KBM-7 (cell line): ENCODE measurements at places on chromosomes 12 and 14.

- no peak for DNase-seq
Observed at GRCh38 chr14:89853936-89854693, 100.4 kb downstream of the EFCAB11 start.

DNA sequence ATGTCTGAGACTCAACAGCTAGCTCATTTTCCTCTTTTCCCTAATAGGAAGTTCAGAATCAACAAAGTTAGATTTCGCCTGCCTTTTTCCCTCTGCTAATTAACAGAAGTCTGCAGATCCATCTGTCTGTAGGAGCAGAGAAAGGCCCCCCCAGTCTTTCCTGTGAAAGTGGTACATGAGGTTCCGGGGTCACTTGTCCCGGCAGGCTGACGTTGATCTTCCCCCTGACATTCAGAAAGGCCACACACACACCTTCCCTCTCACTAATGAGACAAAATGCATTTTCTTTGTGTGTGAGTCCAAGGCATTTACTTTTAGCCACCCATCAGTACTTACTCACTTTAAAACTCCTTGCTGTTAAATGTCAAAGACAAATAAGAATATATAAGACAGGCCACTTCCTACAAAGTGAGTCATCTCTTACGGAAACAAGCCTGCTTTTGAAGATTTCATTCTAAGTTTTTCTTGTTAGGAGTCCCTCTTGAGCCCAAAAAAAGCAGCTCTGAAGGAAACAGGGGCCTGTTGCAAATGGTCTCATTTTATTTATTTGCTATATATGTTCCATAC, 138.7 kb downstream of the TTC7B start:
- DNase-seq = no peak

DNA sequence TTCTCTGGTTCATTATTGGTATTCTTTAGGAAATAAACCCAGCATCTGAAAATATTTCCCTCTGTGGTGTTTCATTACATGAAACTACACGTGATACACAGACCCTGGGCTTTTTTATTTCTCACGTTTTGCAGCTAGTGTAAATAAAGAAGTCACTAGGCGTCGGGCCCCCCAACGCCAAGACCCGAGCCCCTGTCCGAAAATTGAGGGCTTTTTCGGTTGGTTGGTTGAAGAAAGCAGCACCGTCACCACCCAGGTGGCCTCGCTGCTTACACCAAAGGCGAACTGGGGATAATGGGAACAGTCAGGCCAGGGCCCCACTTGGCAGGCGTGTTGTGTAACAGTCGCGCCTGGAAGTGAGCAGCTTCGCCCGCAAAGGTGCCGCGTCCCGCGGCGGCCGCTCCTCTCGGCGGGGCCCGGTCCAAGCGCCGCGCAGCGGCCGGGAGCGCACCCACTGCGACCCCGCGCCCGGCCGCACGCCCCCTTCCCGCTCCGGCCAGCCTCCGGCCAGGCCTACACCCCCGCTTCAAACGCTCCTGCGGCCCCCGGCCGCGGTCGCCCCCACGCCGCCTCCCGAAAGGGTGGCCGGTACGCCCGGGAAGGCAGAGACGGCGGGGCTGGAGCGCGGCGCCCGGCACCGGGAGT, 1.2 kb downstream of the DUSP16 start:
- no peak for DNase-seq

GRCh38 chr14:36516719-36517241, 3.3 kb downstream of the NKX2-1 start:
- no peak for DNase-seq

DNA sequence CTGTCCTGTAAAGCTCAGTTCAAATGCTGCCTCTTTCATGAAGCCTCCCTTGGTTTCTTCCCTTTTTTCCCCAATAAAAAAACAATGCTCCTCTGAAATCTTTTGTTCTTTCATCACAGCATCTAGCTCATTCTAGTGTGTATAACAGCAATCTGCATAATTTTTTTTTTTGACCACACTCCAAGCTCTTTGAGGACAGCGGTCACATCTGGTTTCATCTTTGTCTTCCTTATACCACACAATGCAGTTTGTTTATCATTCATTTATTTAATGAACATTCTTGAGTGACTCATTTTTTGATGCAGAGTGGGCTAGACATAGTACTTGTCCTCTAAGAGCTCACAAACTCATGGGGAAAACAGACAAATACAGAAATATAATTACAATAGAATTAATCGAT, 7.3 kb downstream of the GNG2 start:
- DNase-seq = no peak

- DNase-seq = no peak
Observed at GRCh38 chr12:120522568-120522967, 6.4 kb downstream of the COQ5 start.

DNA sequence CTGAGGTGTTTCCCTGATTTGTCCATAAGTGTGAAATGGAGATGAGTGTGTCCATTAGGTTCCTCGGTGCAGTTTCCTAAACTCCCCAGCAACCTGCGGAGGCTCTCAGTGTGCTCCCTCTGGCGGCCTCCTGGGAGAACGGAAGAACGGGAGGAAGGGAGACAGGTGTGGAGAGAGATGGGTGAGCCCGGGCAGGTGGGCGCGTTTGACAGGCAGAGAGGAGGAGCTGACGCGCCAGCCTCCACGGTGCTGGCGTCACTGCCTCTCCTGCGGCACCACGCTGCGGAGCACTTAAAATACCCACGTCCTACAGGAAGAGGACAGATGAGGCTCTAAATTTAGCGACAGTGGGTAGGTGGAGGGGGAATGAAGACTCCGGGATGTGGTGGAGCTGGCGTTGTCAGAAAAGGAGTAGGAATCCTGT, 26.8 kb upstream of the PEX5 start:
- DNase-seq = peak; percentile 41

DNA sequence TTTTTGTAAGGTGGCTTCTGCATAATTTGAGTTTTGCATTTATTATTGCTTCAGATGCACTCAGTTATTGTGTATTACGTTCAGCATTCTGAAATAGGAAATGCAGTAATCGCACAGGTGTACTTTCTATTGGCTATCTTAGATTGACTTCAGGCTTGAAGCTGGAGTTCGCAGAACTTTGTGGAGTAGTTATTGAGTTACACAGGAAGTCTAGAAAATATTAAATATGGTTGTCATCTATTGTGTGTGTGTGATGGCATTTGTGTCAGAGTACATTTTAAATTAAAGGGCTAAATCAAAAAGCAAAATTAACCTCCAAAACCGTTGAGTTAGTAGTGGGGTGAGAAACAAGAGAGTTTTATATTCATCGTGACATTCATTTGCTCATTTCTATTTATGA, 2.7 kb downstream of the ARID2 start:
- peak; percentile 31 for DNase-seq

GRCh38 chr12:92462049-92462448, 240.7 kb upstream of the PLEKHG7 start:
- DNase-seq = peak; percentile 73
